ENCODE measurements at places on chromosomes 2 and 18. TPM values are rescaled to one million over a fixed set of nuclear protein-coding genes. Genes with fewer than 3 reads are reported as not detected.
A peak's percentile ranks its signal among the peaks of the same experiment; 100 is the strongest.

DNA sequence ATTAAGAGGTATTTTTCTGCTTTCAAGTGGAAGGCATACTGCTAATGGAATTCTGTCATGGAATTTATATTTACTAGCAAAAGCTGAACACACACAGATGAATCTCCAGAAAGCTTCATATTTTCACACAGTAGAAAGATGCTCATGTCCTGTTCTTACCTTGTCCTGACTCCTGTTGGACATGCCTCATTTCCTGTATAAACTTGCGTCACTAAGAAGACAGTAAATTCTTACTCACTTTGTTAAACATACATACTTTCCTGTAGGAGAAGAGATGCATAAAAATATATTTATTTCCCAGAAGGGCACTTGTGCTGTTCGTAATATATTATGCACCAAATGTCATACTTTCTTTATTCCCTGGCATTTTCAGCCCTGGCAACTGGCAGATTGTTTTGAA, 238.3 kb upstream of the RASGRP3 start:
- no peak for DNase-seq

DNA sequence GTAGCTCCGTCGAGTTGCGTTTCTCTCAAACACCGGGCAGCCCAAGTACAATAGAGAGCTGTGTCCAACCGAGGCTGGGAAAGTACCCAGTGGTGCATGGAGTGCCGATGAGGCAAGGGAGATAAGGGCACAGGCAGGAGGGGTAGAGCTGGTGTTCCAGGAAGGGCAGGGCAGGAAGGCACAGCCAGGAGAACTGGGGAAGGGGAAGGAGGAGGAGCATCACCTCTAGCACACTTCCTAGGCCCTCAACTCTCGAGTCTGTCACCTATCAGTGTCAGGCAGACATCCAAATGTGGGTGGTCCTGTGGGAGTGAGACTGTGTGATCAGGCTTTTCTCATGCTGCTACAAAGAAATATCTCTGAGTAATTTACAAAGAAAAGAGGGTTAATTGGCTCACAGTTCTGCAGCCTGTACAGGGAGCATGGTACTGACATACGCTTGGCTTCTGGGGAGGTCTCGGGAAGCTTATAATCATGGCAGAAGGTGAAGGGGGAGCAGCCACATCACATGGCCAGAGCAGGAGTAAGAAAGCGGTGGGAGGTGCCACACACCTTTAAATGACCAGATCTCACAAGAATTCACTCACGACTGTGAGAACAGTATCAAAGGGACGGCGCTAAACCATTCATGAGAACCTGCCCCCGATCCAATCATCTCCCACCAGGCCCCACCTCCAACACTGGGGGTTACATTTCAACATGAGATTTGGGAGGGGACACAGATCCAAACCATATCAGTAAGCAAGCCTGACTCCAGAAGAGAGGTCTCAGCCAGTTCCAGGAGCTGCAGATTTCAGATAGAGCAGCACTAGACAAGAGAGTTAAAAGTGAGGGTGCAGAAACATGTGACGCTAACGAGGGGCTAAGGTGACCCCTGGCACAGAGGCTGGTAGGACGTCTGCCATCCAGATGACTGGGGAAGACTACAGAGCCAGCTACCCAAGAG, 75.7 kb downstream of the MBOAT2 start:
- DNase-seq, result no peak

DNA sequence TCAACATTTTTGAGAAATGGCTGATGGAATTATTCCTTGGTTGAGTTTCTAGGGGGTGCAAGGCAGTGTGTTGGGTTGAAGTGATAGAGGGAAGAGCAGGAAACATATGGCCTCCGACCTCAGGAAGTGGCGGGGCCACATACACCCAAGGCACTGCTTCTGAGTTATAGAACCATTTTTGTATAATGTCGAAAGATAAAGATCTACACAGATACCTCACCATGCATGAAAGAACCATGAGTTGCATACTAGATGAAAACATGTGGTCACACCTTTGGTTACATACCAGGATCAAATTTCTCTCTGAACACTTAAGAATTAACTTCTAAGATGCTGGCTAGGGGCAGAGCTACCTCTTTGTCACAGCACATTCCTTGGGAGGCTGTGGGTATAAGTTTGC, 23.2 kb downstream of the LAMA3 start:
- DNase-seq, result peak; percentile 38

DNA sequence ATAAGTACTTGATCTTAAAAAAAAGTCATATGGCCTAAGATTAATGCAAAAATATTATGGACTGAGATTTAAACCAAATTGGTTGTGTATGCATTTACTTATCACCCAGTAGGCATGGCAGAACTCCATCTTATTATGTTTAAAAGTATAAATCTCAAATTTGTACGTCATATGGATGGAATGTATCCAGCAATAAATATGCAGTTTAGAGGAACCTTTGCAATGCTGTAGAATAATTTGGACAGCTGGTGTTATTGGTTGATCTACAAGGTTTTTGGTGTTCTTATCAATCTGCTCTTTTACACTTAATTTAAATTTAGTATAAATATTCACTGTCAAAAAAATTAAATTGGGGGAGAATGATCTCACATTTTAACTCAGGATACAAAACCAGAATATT, 640.2 kb downstream of the SATB2 start:
- DNase-seq, result no peak

GRCh38 chr2:41914936-41915335, 132.9 kb upstream of the PKDCC start:
- DNase-seq, result no peak

- DNase-seq, result no peak
Measured at GRCh38 chr2:218452079-218452478, 33.2 kb downstream of the VIL1 start.

DNA sequence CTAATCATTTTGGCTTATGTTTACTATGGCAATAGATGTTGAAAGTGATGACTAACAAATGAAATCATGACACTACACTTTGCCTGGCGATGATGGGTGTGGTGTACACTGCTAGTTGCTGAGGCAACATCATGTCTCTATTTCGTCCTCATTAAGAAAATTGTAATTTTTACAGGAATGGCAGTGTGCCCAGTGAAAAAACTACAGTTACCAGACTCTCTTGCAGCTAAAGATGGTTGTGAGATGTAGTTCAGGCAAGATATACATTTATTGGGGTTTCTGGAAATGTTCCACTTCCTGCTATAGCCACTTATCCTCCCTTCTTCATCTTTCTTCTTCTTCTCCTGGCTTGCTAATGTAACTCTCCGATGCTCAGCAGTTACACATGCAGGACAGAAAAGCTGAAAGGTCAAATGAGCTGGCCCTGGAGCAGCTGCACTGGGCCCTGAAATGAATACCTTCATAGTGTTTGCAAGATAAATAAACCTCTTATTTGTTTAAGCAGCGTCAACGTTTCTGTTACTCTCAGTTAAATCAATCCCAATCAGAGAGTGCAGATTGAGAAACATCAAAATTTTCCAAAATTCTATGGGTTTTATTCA, 46.0 kb downstream of the SOCS6 start:
- no peak for DNase-seq

- no peak for DNase-seq
Measured at GRCh38 chr18:36735130-36735529, 93.7 kb downstream of the TPGS2 start.

- no peak for DNase-seq
Measured at GRCh38 chr2:226217191-226217590, 582.4 kb downstream of the IRS1 start.

GRCh38 chr18:36298126-36298741, 721 bp downstream of the FHOD3 start:
- DNase-seq, result no peak

DNA sequence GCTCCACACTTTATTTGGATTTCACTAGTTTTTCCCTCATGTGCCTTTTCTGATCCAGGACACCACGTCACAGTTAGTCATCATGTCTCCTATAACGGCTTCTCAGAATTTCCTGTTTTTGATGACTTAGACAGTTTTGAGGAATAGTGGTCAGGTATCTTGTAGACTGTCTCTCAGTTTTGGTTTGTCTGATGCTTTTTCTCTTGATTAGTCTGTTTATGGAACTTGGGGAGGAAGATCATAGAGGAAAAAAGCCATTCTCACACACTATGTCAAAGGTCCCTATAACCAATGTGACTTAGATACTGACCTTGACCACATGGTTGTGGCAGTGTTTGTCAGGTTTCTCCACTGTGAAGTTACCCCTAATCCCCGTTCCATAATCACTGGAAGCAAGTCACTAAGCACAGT, 89.0 kb downstream of the RAPH1 start:
- no peak for DNase-seq

DNA sequence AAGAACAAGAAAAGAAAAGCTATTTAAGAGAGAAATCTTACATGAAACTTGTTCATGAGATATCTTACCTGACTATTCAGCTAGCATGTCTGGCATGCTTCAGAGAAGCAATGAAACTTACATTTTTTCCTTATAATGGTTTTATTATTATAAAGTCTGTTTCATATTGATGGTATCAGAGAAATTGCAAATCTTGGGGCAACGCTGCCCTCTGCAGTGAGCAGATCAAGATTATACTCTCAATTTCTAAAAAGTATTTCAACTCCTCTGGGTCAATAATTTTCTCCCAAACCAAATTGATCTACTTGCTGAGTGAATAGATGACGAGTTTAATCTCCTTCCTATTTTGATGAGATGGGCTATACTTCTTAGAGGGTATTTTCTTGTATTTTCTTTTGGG, 235.6 kb downstream of the NUP35 start:
- no peak for DNase-seq

- DNase-seq, result no peak
Measured at GRCh38 chr2:136301006-136301405, 183.1 kb upstream of the CXCR4 start.

- no peak for DNase-seq
Measured at GRCh38 chr2:55751966-55752365, 58.3 kb upstream of the PNPT1 start.

DNA sequence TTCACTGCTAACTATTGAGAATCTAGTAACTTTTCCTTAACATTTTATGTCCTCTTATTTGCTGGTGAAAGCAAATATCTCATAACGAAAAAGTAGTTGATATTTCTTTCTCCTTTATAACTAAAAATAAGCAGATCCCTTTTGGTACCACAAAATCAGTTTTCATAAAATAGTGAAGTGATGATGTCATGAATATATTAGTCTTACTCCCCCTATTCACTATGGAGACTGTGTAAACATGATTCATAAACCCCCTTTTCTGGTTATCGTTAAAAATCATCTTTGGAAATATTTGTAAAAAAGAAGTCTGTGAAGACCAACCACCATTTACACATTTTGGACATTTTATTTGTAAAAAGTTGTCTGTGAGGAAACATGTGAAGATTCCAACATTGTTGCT, 734.9 kb downstream of the NUP35 start:
- no peak for DNase-seq

DNA sequence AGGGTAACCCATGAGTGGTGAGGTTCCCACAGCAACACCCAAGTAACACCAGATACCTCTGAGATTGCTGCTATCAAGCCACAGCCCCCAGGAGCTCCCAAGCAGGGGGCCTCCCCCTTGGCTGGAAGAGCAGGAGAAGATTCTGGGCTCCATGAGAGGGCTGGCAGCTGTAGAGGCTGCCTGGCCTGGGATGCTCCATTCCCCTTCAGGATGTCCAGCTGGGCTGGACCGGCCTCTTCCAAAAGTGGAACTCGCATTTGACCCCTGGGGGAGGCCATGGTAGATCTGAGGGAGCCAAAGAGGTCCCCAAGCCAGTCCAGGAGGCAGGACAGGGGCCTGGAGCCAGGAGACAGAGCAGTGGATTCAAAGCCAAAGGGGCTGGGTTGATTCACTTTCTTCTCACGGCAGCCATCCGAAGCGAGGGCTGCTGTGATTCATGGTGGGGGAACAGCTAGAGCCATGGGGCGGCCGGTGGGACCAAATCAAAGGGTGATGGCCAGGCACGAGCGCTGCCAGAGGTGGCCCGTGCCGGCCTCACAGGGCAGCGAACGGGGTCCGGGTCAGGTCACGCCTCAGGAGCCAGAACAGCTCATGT, 95.3 kb upstream of the ID2 start:
- no peak for DNase-seq

DNA sequence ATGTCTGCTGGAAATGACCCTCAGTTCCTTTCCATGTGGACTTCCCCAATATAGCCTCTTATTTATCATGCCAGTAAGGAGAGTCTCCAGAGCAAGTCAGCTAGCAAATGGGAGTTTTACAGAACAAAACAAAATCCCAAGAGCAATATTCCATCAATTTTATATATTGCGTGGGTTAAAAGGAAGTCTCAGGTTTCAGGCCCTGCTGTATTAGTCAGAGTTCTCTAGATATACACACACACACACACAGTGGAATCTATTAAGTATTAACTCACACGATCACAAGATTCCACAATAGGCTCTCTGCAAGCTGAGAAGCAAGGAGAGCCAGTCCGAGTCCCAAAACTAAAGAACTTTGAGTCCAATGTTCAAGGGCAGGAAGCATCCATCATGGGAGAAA, 102.8 kb upstream of the MAP2 start:
- DNase-seq, result no peak

AQP12A gene
- not detected for total RNA-seq

SETBP1 gene
- total RNA-seq, result 9.0 TPM
